ENCODE measurements at places on chromosomes 3 and 15. TPM values are rescaled to one million over a fixed set of nuclear protein-coding genes. Genes with fewer than 3 reads are reported as not detected.

- no peak for DNase-seq
Measured at GRCh38 chr3:162122405-162122804, 625.8 kb downstream of the OTOL1 start.

The CHST13 gene
- polyA plus RNA-seq: 11.0 TPM

The CHRNA7 gene
- 28.6 TPM for polyA plus RNA-seq

The SH3GL3 gene
- 10.3 TPM for polyA plus RNA-seq

The C15orf62 gene
- 5.0 TPM for polyA plus RNA-seq

The SCN11A gene
- 1.6 TPM for polyA plus RNA-seq
